Activated B cell treated with CpG ODN at 0.5 μM for 24 hours (primary cell): ENCODE measurements at places on chromosomes 2 and 18. TPM values are rescaled to one million over a fixed set of nuclear protein-coding genes. Genes with fewer than 3 reads are reported as not detected.

The WDR33 gene
- total RNA-seq, result 83.0 and 93.0 TPM in 2 replicates

DNA sequence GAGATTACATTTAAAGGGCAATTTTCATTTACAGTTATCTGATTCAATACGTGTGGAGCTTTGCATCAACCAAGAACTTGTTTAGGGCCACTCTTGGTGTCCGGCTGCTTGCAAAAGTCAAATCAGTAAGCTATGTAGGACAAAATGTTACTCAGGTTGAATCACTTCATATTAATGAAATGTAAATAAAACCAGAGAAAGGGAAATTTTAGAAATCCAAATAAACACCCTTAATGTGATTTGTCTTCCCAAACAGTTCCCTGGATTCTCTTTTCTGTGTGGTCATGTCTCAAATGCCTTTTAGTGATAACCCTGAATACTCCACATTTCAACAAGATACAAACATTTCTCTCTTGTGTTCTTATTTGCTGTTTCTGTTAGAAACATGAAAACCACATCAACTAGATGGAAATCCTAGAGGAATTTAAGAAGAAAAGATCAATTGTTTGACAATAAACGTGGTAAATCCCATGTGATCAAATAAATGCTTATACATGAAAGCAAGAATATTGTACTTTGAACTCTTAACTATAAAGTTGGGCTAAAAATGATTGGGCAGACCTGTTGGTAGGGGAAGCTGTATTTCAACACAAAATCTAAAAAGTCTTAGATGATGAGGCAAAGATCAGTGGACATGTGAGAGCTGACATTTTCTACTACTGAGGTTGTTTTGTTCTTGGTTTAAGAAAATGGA, 101.3 kb downstream of the CDC42EP3 start:
- no peak for DNase-seq

GRCh38 chr2:1538663-1539062, 125.4 kb downstream of the TPO start:
- no peak for DNase-seq

GRCh38 chr18:34921226-34921625, 120.0 kb upstream of the MAPRE2 start:
- no peak for DNase-seq

The HDHD2 gene
- 36.6 and 38.8 TPM in 2 replicates for total RNA-seq

The ASXL3 gene
- total RNA-seq, result not detected in 2 replicates

GRCh38 chr18:2171840-2172625, 399.3 kb downstream of the METTL4 start:
- DNase-seq, result no peak

- DNase-seq, result no peak
These were observed 129.8 kb upstream of the RAB6C start for GRCh38 chr2:129849559-129850160.

The DLX2 gene
- total RNA-seq, result 0.16 TPM in 1 of 2 replicates, not detected in the other

DNA sequence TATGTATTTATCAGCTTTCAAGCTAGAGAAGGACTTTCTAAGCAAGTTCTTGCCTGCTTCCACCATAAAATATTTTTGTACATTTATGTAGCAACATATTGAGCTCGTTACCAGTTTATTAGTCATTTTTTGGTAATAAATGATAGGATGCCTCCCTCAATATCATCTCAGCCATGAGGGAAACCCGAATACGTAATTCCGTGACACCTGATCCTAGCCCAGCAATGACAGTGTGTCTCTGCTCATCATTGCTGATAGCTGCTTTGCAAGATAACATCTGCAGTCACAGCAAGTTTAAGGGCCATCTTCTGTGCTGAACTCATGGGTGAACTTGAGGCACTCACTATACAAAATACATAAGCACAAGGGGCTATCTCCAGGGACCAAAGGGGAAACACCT, 62.2 kb downstream of the COL6A3 start:
- DNase-seq, result no peak

- DNase-seq, result no peak
These were observed 13.1 kb upstream of the SLC35F5 start for GRCh38 chr2:113769555-113769954.

The ERMN gene
- total RNA-seq, result 4.9 and 8.1 TPM in 2 replicates

DNA sequence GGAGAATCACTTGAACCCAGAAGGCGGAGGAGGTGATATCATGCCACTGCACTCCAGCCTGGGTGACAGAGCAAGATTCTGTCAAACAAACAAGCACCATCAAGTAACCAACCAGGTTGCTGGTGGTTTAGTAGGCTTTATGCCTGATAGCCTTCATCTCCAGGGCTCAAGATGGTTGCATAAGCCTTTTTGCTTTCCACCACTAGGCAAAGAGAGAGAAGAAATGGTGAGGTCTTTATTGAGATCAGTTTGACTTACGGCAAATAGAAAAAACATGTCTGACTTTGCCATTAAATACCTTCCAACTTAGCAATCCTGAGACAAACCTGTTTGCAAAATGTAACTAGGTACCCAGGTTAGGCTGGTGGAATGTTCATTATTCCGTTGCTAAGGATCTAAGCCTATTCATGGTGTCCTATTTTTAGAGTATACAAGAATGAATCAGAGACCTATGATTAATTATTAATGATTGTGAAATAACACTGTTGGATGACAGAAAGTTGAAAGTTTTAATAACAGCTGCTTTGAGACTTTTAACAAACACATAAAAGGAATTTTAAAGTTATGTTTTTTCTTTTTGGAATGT, 53.5 kb upstream of the SLC38A11 start:
- no peak for DNase-seq

DNA sequence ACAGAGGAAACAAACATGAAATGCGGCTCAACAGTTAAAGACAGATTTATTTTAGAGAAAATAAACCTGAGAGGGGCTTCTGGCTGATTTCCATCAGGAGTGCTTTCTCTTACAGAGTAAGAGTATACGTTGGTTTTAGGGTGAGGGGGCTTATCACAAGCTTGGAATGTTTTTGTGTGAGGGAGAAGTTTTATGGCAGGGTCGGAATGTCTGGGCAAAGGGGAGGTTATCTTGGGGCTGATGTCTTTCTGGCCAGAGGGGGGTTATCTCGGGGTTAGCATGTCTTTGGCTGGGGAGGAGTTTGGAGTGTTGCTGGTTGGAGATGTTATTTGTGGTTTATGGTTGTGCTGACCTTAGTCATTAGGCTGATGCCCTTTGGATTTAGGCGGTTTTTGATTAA, 22.1 kb downstream of the PTRHD1 start:
- DNase-seq, result no peak

GRCh38 chr2:58594175-58594574, 353.1 kb upstream of the FANCL start:
- DNase-seq, result no peak

The PIEZO2 gene
- not detected in 2 replicates for total RNA-seq

GRCh38 chr18:50061876-50062517, 132.9 kb downstream of the MYO5B start:
- no peak for DNase-seq
